ENCODE measurements at places on chromosomes 4 and X.

DNA sequence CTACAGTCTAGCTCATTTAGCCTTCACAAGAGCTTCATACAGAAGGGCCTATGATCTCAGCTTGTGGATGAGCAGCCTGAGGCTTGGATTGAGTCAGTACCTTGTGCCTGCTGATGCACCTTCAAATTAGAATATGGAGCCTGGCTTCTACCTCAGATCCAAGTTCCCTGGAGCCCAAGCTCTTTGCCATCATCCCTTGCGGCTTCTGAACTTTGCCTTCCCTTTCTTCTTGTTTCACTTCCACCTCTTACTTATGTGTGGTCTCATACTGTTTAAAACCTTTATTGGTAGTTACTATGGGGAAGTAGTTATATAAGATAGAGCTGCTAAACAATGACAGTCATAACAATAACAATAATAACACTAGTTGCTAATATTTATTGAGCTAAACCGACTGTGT lies 84.3 kb upstream of the AFF2 start:
- DNase-seq = no peak

- no peak for DNase-seq
Measured at GRCh38 chr4:17740702-17741101, 40.7 kb downstream of the FAM184B start.

- DNase-seq = no peak
Measured at GRCh38 chr4:55297346-55297745, 48.7 kb upstream of the SRD5A3 start.

GRCh38 chr4:185171373-185172071 lies 28.5 kb downstream of the SLC25A4 start:
- DNase-seq = no peak

GRCh38 chr4:160238790-160239189 lies 1135.9 kb downstream of the RAPGEF2 start:
- no peak for DNase-seq

DNA sequence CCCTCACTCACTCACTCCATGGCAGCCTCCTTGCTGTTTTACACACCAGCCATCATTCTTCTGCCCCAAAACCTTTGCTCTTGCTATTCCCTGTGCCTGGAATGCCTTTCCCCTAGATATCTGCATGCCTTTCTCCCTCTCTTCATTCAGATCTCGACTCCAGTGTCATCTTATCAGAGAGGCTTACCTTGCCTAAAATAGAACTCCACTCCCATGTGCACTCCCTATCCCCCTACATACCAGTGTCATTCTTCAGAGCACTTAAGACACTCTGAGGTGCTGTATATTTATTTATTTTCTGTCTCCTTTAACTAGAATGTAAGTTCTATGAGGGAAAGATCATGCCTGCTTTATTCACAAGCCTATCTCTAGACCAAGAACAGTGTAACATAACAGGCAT lies 45.1 kb downstream of the ZGRF1 start:
- DNase-seq = no peak
